SJSA1 (cell line): ENCODE measurements at places on chromosomes 6 and 20. TPM values are rescaled to one million over a fixed set of nuclear protein-coding genes. Genes with fewer than 3 reads are reported as not detected.

- DNase-seq, result no peak
Observed at GRCh38 chr20:45441746-45442145, 25.8 kb downstream of the PIGT start.

DNA sequence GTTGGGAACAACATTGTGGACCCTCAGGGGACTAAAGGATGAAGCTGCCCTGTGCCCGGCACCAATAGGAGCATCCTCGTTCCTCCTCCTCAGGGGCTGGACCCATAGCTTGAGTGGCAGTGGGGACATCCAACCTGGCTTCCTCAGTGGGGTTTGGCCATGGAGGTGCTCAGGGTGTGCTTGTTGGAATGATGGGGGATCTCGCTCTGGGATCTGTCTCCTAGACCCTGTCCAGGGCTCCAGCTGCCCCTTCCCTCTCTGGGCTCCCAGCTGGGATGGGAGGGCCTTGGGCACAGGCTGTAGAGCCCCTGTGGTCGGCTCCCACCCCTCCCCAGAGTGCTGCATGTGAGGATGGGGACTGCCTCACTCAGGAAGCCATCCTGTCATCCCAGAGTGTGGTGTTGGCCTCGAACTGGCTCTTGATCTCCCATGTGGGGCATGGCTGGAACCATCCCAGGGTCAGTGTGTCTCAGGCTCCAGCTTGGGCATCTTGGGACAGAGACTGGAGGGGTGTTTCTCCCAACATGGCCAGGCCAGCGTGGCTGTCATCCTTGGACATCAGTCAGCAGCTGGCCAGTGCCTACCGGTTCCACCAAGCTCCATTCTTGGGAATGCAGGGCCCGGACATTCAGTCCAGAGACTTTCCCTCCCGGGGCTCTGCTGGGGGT, 9.5 kb upstream of the MYT1 start:
- no peak for DNase-seq

DNA sequence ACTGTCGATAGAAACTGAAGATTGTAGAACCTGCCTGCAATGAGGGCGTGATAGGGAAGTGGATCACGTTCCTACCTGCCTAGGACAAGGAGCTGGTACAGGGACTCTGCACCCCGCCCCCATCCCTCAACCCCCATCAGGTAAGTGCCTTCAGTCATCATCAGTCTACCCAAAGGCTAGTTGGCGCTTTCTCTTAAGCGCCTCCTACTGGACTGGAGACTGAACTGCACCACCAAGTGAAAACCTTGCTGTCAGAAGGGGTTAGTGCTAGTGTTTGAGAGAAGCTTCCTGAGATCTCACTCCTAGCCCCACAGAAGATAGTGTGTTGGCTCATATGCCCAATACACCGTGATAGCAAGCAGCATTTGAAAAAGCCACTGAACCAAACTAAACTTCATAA, 706.5 kb upstream of the MAN1A1 start:
- DNase-seq, result no peak

DNA sequence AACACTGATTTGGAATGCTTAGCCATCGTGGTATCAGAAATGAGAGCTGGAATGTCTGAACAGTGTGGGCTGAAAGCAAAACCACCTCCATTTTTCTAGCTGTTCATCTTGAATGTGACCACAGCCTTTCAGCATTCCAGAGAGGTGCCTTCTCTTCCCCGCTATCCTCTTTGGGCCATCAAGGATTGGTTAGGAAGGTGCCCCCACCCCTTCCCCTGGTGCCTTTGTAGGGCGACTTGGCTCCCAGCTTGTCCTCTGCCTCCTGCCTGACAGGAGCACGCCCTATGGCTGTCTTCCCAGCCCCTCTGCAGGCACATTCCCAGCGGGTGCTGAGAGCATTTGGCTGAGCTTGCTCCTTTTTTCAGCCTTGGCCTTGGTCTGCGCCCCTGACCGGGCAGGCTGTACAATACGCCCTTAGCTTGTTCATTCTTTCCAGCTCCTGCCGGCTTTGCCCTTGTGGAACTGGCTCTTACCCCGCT, 97.5 kb downstream of the ARMC2 start:
- no peak for DNase-seq

GRCh38 chr6:65350530-65350929, 356.5 kb downstream of the EYS start:
- DNase-seq, result no peak

The BANF2 gene
- total RNA-seq, result not detected in 2 replicates

The FERMT1 gene
- total RNA-seq, result 0.13 TPM in 1 of 2 replicates, not detected in the other
